ENCODE measurements at places on chromosomes 4 and X. TPM values are rescaled to one million over a fixed set of nuclear protein-coding genes. Genes with fewer than 3 reads are reported as not detected.

DNA sequence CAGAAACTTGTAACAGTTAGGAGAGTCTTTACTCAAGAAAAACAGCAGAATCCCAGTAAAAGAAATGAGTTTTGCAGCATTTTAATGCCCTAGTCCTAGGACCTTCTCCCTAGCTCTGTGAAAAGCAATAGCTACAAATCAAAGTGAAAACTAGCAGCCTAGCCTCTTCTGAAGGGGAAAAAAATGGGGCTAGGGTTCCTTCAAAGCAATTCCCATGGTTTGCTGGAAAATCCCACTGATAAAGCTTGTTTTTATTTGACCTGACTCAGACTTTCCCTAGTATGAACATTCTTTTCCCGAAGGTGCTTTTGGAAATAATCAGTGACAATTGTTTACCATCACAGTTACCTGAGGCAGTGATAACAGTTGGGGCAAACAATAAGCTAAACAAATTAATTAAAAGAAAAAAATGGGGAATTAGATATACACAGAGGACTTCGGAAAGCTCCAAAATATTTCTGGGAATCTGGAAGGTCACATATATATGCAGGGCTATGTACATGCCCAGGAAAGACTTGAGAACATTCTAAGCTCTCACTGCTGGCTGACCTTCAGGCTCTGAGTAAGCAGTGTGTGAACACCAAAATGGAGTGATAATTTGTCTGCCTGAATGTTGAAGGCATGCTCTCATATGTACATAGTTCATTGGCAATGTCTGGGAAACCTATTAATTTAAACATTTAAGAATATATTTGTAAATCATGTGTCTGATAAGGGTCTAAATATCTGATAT is 285.9 kb downstream of the KCTD8 start:
- no peak for DNase-seq

ZCCHC13 gene
- not detected for total RNA-seq

DNA sequence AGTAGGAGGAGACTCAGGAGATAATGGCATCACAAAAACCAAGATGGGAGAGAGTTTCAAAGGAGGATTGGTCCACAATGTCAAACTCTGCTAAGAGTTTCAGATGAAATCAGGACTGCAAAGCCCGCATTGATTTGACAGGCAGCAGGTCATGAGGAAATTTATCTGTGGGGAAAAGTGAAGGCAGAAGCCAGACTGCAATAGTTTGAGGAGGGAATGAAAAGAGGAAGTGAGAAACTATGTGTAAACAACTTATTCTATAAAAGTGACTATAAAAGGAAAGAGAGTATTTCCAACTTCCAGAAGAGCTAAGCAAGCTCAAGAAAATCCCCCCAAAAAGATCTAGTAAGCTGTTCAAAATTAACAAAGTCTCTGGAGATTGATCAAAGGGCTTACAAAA is 66.3 kb upstream of the DGKK start:
- no peak for DNase-seq

MAN2B2 gene
- total RNA-seq, result 13.0 TPM

GRCh38 chrX:39734174-39734776 is 363.5 kb downstream of the BCOR start:
- no peak for DNase-seq

DNA sequence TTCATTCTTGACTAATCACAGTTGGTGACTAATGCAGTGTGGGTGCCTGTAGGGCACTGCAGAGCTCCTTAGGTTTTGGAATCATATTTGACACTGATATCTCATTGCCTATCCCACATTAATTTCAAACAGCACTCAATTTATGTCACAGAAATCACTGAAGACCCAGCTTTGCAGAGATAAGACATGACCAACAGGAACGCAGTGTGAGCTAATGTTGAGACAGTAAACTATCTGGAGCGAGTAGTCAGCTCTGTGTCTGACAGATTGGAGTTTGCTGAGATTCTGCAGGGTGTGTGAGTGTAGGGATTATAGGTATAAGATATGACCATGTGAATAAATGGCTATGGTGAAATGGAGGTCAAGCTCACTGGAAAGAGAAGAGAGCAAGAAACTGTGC is 1586.1 kb upstream of the AGA start:
- no peak for DNase-seq

- DNase-seq, result no peak
These were observed 130.3 kb downstream of the GUCY2F start for GRCh38 chrX:109351557-109351956.

DNA sequence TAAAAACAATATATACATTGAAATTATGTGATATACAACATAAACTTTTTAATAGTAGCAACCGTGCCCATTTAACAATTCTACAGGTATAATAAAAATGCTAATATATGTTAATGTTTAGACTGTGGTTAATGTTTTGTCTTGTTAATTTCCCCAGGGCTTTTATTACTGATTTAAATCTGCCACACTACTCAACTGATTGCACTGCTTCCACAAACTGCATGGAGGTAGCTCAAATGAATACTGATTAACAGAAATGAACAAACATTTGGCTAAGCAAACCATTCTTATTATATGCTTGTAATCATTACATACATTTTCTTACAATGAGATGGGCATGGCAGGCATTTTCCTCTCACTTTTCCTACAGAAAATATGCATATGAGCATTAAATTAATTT is 275.9 kb downstream of the GPC3 start:
- DNase-seq, result no peak

DNA sequence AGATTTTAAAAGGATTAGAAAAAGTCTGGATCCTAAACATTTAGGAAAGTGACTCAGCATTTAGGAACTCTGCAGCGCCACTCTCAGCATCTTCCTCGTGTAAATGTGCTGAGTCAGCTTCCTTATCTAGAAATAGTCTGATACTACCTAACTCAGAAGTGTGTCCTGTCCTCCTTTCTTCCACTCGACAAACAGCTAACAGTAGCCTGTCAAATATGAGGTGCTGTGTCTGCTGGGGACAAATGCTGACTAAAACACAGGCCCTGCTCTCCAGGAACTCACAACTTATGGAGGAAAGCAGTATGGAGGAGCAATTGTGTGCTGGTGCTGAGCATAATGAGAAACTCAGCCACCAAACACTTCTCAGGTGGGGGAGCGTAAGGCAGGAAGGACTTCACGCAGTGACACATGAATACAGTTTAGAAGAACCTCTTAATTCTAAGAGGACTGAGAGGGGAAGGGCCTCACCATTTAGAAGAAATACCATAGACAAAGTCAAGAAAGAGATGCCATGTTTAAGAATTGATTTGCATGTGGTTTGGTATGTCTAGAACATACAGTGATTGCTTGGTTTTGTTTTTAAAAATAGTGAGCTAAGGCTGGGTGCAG is 125.3 kb downstream of the SOWAHB start:
- DNase-seq, result no peak

Measured in epithelial cell of proximal tubule (primary cell).